ENCODE measurements at places on chromosomes 12 and 14. TPM values are rescaled to one million over a fixed set of nuclear protein-coding genes. Genes with fewer than 3 reads are reported as not detected.
A peak's percentile ranks its signal among the peaks of the same experiment; 100 is the strongest.

DNA sequence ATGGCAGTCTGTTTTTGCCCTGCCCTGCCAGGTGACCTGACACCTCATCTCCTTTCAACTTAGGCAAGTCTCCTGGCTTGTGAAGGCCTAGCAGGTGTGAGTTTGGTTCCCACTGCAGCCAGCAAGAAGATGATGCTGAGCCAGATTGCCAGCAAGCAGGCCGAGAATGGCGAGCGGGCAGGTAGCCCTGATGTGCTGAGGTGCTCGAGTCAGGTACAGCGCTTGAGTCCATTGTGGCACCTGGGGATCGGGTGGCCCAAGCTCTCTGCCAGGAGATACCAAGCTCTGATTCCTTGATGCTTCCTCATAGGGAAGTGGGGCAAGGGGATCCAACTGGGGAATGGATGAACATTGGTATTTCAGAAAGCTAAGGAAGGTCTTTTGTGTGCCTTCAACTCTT lies 4.1 kb upstream of the CSAD start:
- DNase-seq, result no peak

OTX2 gene
- not detected for total RNA-seq

SPTSSA gene
- 21.6 TPM for total RNA-seq

DNA sequence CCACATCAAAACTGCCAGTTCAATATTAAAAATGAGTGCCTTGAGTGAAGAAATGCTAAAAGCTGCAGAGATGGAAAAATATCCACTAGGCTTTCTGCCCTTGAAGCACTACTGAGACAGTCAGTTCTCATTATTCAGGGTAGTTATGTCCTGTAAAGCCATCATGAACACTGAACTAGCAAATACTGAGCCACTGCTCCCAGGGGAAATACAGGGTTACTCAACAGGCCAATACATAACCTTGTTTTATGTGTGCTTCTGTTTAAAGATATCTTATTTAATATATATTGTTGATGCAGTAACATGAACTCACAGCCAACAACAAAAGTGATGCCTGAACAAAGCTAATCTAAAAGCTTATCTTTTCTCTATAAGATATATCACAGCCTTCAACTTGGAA lies 3.3 kb downstream of the RAD52 start:
- DNase-seq, result no peak

- no peak for DNase-seq
Measured at GRCh38 chr12:81300454-81300853, 222.6 kb downstream of the ACSS3 start.

GRCh38 chr14:21106498-21107282 lies 5.8 kb downstream of the TMEM253 start:
- DNase-seq, result peak; percentile 69
